Left renal pelvis (tissue), 4 donors: ENCODE measurements at places on chromosomes 3 and 15.

- no peak for DNase-seq
Observed at GRCh38 chr15:43525131-43525530, 7.7 kb downstream of the MAP1A start.

GRCh38 chr3:112611752-112612515, 29.0 kb downstream of the CCDC80 start:
- no peak for DNase-seq

DNA sequence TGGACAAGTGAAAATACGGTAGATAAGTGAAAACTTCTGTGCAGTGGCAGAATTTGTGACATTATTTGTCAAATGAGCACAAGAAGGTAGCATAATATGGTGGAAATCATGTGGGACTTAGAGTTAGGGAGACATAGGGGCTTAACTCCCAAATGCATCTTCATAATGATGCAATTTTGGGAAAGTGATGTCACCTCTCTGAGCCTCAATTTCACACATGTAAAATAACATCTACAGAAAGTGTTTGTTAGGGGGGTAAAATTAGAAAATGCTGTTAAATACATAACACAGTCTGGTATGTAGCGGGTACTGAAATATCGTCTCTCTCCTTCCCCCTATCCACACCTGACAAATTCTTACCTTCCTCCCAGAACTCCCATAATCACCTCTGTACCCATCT, 52.9 kb upstream of the CAPN7 start:
- DNase-seq, result no peak

DNA sequence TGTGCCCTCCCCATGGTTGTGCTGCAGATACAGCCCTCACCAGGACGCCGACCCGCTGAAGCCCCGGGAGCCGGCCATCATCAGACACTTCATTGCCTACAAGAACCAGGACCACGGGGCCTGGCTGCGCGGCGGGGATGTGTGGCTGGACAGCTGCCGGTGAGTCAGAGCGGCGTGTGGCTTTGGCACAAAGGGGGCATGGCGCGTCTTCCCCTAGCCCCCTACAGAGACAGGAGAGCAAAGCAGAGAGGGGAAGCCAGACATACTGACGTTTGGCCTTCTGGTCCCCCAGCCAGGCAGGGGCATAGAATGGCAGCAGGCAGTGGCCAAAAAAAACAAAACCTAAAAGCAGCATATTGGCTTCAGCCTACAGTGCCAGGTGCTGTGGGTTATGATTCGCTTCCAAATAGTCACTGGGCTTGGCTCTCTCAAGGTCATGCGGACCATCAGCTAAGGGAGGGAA, 64.0 kb downstream of the MESD start:
- DNase-seq, result no peak

GRCh38 chr3:187063286-187064121, 75.8 kb downstream of the RPL39L start:
- no peak for DNase-seq

DNA sequence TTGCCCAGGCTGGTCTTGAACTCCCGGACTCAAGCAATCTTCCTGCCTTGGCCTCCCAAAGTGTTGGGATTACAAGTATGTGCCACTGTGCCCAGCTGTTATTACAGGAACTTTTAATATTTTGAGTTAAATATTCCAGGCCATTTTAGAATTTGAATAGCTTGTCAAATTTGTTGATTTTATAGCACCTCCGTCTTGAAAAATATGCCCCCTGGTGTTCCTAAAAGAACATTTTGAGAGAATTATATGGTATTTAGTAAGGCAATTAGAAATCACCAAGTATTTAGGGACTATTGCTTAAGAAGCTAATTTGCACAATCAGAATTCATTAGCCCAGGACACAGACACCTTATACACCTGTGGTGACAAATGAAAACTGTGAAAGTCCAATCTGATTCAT, 23.7 kb downstream of the PDE8A start:
- no peak for DNase-seq

GRCh38 chr3:39784922-39785321, 24.5 kb upstream of the MYRIP start:
- DNase-seq, result no peak

GRCh38 chr15:92306663-92307062, 87.0 kb upstream of the ST8SIA2 start:
- no peak for DNase-seq

- no peak for DNase-seq
Observed at GRCh38 chr15:77642793-77643430, 10.2 kb upstream of the LINGO1 start.

GRCh38 chr3:155963570-155963969, 93.1 kb downstream of the GMPS start:
- no peak for DNase-seq

- DNase-seq, result no peak
Observed at GRCh38 chr15:73237910-73238309, 130.8 kb downstream of the HCN4 start.

GRCh38 chr3:187822402-187822801, 77.1 kb upstream of the BCL6 start:
- no peak for DNase-seq

GRCh38 chr3:187210091-187210490, 12.8 kb downstream of the RTP1 start:
- no peak for DNase-seq

DNA sequence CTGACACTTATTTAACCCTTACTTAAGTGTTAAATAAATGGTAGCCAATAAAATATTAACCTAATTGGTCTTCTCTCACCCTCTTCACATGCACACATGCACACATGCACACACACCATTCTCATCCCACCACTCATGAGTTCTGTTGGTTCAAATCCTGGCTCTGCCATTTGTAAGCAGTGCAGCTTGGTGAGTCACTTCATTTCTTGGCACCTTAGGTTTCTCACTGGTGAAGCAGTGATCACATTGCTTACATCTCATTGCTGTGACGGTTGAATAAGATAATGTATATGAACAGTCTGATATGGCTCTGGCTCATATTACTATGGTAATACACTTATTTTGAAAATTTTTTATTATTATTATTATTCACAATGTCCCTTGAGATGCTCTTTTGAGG, 33.8 kb downstream of the RIOX2 start:
- no peak for DNase-seq

DNA sequence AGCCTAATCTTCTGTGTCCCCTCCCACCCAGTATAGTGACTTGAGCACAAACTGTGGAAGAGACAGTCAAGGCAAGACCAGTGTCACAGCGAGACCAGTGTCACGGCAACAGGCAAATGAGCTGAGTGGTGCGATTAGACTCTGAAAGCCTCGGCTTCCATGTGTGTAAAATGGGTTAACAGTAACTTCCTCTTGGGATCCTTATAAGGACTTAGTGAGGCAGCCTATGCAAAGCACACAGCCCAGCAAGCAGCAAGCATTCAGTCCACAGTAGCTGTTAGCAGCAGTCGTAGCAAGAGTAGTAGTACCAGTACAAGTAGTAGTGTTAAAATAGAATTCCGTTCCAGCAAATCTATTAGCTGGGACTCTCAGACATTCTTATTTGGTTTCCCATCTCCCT, 334.1 kb downstream of the GABRB3 start:
- DNase-seq, result no peak

DNA sequence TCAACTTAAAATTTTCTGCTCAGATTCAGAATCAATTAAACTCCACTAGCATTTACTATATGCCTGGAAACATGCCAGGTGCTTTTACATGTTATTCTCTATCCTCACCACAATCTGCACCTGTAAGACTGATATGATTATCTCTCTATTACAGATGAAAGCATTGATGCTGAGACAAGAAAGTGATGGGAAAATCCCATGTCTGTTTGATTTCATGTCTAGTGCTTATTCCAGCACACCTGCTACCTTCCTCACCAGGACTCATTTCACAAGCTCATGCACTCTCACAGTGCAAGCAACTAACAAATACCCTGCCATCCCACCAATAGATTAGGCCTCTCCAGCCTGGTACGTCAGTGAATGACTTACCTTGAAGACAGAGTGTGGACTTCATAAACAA, 25.0 kb upstream of the BCL6 start:
- no peak for DNase-seq

DNA sequence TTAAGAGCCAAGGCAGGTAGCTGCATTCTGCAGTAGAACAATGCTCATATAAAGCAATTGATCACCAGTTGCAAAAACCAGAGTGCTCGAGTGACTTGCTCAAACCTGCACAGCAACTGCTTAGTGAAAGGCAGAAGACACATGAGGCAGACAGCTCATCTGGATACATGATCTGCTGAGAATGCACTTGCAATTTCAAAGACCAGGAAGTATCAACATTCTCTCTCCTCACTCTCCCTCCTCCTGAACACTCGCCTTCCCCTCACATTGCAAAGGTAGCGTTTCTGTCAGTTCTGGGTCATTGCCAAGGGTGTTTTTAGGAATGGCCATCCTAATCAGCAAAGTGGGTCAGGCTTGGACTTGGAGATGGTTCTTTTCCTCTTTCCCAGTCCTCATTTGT, 61.0 kb downstream of the BFSP2 start:
- DNase-seq, result no peak

GRCh38 chr3:177177749-177178221, 19.5 kb downstream of the TBL1XR1 start:
- no peak for DNase-seq

DNA sequence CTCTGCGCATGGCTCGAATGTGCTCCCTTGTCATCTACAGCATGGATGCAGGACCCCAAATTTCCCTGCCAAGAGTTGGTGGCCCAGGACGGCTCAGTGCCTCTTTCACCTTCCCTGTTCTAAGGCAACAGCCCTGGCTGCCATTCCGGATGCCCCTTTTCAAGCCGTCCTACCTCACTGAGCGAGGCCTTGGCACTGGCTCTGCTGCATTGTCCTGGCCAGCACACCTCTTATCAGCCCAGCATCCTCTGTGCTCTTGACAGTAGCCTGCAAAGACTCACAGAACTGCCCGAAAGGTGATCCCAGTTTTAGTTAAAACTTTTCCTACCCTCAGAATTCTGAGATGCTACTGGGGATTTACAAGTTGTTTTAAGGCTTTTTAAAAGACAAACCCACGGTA, 122.0 kb downstream of the MECOM start:
- no peak for DNase-seq

GRCh38 chr15:72065801-72066200, 52.1 kb downstream of the MYO9A start:
- peak; percentile 49 for DNase-seq

GRCh38 chr15:39088156-39088555, 492.7 kb upstream of the THBS1 start:
- DNase-seq, result no peak

- DNase-seq, result no peak
Observed at GRCh38 chr3:194711286-194711685, 25.6 kb downstream of the FAM43A start.

DNA sequence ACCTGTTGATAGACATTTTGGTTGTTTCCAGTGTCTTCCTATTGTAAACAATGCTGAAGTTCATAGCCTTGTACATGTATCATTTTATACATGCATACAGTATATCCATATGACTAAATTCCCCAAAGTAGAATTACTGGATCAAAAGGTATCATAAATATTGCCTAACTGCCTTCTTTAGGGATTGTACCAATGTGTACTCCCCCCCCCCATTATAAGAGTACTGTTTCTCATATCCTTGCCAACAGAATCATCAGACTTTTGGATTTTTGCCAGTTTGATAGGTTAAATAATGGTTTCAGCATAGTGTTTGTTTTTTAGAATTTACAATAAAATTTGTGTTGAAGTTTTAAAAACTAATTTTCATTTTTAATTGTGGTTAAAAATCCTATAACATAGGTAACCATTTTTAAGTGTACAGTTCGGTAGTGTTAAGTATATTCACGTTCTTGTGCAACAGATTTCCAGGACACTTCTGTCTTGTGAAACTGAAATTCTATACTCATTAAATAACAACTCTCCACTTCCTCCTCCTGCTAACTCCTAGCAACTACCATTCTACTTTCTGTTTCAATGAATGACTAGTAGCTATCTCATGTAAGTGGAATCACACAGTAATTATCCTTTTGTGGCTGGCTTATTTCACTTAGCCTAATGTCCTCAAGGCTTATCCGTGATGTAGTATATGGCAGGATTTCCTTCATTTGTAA, 30.8 kb upstream of the MAP3K13 start:
- no peak for DNase-seq

DNA sequence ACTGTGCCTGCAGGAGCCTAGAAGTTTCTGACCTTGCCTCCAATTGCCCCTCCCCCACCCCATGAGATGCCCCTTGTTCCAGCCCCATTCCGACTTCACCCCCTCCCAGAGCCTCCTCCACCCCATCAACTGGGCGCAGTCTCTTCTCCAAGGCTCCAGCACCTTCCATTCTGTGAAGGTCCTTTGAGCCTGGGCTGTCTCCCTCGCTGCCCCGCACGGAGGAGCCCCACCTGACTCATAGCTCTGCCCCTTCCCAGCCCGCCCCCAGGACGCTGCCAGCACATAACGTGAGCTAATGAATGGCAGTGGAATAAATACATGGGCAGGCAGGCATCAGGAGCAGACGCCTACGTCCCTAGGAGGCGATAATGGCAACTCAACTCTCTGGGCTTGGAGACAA, 113.1 kb downstream of the NUP210 start:
- no peak for DNase-seq

- DNase-seq, result no peak
Observed at GRCh38 chr3:194640829-194641228, 7.6 kb upstream of the TMEM44 start.

DNA sequence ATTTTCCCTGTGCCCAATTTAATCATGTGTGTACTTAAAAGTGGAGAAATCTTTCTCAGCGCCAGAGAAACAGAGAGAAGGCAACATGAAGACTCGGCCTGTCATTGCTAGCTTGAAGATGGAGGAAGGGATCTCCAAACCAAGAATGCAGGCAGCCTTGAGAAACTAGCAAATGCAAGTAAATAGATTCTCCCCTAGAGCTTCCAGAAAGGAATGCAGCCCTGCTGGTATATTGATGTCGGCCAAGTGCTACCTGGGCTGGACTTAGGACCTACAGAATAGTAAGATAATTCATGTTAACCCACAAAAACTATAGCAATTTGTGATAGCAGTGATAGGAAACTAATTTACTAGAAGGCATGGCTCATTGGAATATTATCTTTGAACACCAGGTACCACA, 150.9 kb upstream of the ABI3BP start:
- no peak for DNase-seq

- DNase-seq, result no peak
Observed at GRCh38 chr3:2206536-2206935, 107.9 kb downstream of the CNTN4 start.

GRCh38 chr15:26392956-26393355, 379.9 kb downstream of the GABRB3 start:
- DNase-seq, result no peak

- DNase-seq, result no peak
Observed at GRCh38 chr3:52393959-52394670, 50.8 kb downstream of the SEMA3G start.

- no peak for DNase-seq
Observed at GRCh38 chr3:115397433-115397832, 225.9 kb upstream of the GAP43 start.
